ENCODE measurements at places on chromosomes 7 and 10.

DNA sequence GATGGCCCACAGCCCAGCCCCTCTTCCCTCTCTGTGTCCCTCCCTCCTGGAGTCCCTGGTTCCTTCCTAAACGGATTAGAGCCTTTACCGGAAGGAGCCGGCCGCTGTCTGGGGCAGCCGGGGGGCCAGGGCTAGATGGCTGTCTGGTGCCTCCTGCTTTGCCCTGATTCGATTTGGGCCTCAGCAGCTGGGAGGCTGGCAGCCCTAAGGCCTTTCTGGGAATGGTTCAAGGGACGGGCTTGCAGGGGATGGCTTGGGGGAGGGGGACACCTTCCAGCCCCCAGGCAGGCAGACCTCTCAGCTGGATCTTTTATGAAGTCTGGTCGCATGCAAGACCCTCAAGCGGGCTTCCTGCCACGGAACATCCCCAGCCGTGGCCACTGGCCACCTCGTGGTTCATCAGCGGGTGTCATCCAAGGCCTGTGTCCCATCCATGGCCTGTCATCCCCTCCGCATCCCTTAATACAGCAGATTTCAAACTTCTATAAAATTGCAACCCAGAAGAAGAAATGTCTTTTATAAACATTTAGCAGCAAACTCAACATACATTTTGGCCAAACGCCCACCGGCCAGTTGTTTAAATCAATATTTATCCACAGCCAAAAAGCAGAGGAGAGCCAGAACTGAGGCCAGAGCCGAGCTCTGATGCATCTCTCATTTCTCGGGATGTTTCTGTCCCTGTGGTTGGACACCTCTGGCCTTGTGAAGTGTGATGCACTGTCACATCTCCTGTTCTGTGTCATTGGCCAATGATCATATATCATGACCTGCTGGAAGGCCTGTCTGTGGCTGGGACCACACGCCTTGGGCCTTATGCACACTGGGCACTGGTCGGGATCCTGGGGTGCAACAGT is 52.0 kb downstream of the GTF2IRD1 start:
- no peak for DNase-seq

DNA sequence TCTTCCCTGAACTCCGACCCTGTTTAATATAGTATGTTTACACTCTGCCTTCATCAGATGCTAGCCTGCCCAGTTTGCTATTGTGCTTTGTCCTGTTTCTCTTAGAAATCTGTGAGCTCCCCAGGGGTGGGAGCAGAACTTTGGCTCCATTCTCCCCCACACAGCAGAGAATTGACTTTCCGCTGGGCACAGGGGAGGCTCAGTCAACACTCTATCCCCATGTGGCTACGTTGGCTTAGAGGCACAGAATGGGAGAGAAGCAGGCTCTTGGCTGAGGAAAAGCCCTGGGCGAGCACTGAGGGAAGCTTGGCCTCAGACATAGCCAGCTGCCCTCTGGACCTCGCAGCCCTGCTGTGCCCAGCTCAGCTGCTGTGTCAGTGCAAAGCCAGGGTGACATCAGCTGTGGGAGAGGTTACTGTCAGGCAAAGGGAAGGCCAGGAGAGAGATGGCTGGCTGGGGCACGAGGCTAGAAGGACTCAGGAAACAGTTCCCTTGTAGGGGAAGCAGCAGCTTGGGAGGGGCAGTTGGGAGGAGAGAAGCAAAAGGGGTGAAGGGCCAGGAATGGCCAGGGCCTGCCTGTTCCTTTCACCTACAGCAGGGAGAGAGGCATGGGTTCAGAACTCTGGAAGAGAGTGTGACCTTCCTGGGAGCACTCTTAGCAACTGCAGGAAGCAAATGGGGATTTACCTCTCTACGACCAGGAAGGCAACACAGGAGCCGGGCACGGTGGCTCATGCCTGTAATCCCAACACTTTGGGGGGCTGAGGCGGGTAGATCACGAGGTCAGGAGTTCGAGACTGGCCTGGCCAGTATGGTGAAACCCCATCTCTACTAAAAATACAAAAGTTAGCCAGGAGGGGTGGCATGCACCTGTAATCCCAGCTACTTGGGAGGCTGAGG is 5.8 kb upstream of the SCD start:
- DNase-seq = no peak

- no peak for DNase-seq
Observed at GRCh38 chr10:49615213-49615612, 1.4 kb downstream of the CHAT start.

- DNase-seq = no peak
Observed at GRCh38 chr10:16765509-16766375, 51.5 kb downstream of the RSU1 start.

GRCh38 chr7:15128716-15129115 is 226.2 kb upstream of the DGKB start:
- no peak for DNase-seq

GRCh38 chr7:148044173-148044572 is 546.4 kb upstream of the C7orf33 start:
- DNase-seq = no peak
